Effector CD4-positive, alpha-beta T cell (primary cell): ENCODE measurements at places on chromosomes 16 and 17.
A peak's percentile ranks its signal among the peaks of the same experiment; 100 is the strongest.

DNA sequence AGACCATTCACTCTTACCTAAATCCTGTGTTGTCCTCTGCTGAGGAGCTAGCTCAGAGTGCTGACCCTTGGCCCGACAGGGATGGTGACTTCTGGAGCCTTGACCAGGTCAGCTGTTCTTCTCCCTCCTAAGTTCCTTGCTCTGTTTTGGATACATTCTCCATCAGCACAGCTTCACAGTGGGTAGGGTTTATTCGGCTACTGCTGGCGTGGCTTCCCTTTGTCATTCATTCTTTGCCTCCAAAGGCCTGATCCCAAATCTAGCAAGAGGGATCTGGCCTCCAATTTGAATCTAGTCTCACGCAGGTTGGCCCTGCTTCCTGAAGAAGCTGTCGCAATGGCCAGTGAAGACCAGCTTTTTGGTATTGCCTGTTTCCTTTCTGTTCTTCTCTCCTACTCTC lies 116.6 kb downstream of the SHISA9 start:
- no peak for DNase-seq

DNA sequence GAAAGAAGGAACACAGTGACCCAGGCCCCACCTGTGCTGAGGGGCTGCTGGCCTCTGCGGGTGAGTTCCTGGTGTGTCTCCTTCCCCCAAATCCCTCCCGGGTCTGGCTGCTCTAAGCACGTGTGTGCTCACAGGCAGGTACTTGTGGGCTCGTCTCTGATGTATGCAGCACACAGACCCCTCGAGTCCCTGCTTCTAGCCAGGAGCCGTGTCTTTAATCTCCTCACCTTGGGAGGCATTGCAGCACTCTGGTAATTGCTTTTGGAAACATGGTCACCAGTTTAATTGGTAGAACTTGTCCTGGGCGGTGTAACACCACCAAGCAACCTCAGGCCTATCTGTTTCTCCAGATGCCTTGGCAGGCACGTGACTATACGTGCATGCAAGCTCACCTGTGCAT lies 8.8 kb upstream of the RPL38 start:
- DNase-seq = no peak

- no peak for DNase-seq
Observed at GRCh38 chr17:74643826-74644225, 20.3 kb upstream of the CD300E start.

GRCh38 chr17:30225919-30226553 lies 9.5 kb downstream of the SLC6A4 start:
- DNase-seq = no peak

DNA sequence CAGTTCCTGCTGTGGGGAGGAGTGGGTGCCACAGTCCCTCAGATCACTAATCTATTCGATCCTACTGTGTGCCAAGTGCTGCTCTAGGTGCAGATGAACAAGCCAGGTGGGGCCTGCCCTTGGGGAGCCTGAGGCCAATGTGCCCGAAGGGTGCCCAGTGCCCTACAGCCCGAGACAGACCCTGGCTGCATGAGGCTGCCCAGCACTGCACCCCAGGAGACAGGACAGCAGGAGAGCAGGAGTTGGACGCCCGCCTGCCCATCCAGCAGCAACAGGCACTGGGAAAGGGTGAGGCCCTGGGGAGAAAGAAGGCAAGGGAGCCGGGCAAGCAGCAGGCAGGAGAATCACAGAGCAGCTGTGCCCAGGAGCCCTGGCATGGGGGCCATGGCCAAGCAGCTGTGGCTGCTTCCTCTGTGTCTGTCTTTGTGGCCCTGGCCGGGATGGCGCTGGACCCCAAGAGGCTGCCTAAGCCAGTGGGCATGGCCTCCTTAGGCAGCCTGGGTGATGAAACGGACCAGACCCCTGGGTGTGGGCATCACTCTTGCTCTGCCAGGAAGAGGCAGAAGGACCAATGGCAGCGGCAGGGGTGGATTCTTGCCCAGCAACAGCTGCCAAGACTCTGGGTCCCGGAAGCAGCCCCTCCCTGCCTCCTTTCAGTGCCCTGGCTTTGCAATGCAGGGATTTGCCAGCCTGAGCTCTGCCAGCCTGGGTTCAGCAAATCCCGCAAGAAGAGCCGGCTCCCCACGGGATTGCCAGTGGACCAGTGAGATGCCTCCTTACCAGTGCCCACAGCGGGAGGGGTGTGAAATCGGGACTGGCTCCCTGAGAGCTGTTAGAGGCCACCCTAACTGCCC lies 179.6 kb upstream of the TNRC6C start:
- no peak for DNase-seq

GRCh38 chr17:14203388-14203787 lies 33.3 kb downstream of the CDRT15 start:
- DNase-seq = peak; percentile 28

- DNase-seq = peak; percentile 24
Observed at GRCh38 chr17:43018008-43018853, 4.0 kb downstream of the VAT1 start.

- no peak for DNase-seq
Observed at GRCh38 chr16:54282202-54282927, 4.2 kb downstream of the IRX3 start.

DNA sequence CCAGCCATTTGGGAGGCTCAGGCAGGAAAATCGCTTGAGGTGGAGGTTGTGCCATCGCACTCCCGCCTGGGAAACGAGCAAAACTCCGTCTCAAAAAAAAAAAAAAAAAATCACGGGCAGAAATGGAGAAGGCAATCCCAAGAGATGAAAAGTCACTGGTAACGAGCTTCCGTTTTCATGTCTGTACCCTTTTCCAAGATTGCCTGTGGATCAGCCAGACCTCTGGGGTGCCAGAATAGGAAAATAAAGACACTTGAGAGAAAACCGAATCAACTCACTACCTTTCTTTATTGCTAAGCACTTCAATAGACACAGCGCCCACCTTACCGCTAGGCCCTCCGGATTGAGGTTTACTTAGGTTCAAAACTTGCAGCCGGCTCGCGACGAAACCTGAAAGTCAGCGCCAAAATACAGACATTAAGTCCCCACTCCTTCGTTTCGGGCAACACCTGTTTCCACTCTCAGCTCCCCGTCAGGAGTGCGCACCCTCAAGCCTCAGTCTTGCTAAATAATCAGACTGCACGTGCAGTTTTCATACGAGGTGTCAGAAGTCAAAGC lies 970 bp upstream of the TRAF7 start:
- no peak for DNase-seq

GRCh38 chr17:42456223-42457106 lies 2.2 kb upstream of the ATP6V0A1 start:
- DNase-seq = no peak

GRCh38 chr17:27760069-27760885 lies 40.1 kb downstream of the NOS2 start:
- peak; percentile 57 for DNase-seq

DNA sequence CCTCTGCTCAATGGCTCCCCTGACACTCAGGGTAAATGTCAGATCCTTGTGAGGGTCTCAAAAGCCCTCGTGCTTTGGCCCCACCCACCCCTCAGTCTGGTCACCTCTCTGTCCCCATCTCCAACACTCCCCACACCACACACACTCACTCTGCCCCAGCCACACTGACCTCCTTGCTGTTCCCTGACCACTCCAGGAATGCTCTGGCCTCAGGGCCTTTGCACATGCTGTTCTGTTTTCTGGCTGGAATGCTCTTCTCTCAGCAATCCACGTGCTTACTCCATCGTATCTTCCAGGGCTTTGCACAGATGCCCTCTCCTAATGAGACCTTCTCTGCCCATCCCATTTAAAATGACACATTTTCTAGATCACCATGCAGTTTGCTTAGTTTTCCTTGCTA lies 28.2 kb downstream of the GAS7 start:
- DNase-seq = no peak

DNA sequence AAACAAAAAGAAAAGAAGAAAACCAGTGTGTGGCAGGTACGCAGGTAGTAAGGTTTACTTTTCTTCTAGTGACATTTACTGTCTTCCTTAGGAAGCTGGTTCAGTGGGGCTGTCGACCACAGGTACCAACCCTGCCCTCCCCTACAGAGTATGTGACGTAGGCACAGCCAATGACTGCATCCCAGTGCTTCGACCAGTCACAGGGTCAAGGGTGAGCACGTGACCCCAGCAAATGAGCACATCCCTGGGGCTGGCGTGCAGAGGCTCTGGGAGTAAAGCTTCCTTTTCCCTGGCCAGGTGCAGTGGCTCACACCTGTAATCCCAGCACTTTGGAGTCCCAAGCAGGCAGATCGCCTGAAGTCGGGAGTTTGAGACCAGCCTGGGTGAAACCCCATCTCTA lies 38.9 kb upstream of the PLCG2 start:
- no peak for DNase-seq

- DNase-seq = no peak
Observed at GRCh38 chr17:17018021-17018441, 24.2 kb upstream of the MPRIP start.

DNA sequence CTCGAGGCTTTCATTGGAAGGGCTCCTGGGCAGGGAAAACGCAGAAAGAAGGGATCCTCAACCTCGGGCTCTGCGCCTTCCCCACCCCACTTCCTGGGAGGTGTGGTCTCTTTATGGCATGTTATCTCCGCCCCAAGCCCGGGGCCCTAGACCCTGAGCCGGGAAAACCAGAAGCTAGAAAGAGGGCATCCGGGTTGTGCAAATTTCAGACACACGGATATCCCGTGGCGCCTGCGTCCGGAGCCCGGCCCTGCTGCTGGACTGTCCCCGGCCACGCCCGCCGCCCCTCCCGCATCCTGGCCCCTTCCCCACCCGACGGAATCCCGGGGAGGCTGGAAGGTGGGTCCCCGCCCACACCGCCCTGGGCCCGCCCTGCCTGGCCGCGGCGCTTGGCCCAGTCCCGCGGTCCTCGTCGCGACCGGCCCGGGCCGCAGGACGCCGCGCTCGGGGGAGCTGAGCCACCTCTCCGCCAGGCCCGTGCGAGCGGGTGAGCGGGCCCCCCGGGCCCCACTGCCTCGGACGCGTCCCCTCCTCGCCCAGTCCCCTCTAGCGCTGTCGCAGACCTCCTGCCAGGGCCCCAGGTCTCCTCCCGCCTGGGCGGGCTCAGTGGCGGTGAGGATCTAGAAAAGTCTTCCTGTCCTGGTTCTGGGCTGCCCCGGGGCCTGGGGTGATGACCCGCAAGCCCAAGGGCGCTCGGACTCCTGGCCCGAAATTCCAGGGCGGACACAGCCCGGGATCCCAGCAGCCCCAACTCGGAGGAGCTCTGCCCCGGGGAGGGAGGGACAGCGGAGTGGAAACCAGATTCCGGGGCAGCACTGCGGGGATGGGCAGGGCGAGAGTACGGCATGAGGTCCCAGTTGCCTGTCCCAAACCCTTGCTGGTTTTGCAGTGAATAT lies at the start of gene SLC16A5:
TSS of gene SLC16A5 (plus strand) at position 397 of the 896 bp plus-strand sequence. CDS start 5,683 bp downstream, outside the sequence.
- peak; percentile 27 for DNase-seq

DNA sequence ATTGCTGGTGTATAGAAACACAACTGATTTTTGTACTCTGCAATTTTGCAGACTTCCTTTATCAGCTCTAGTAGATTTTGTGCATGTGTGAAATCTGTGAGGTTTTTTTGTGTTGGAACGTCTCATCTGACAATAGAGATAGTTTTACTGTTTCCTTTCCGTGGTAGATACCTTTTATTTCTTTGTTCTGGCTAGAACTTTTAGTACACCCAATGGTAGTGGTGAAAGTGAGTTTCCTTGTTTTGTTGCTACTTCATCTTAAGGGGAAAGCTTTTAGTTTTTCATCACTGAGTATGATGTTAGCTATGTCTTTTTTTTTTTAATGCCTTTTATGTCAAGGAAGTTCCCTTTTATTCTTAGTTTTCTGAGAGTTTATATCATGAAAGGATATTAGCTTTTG lies 118.1 kb downstream of the OR1D5 start:
- DNase-seq = no peak

DNA sequence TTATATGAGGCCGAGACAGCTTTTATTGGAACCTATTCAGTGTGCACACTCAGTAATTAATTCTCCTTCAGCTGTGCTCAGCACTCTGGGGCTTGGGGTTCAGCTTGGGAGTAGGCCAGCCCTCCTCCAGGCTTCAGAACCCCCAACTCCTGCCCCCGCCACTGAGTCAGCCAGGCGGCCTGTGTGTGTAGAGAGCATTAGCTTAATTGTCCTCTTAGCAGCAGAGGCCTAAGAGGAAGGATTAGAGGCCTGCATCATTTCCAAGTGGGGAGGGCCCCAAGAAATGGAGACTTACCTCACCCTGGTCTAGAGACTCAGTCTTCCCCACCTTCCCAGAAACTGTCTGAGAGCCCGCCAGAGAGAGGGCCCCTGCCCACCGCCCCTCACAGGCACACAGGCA lies 772 bp downstream of the PRSS53 start:
- DNase-seq = no peak

- no peak for DNase-seq
Observed at GRCh38 chr16:85193115-85193493, 80.8 kb upstream of the CIBAR2 start.

DNA sequence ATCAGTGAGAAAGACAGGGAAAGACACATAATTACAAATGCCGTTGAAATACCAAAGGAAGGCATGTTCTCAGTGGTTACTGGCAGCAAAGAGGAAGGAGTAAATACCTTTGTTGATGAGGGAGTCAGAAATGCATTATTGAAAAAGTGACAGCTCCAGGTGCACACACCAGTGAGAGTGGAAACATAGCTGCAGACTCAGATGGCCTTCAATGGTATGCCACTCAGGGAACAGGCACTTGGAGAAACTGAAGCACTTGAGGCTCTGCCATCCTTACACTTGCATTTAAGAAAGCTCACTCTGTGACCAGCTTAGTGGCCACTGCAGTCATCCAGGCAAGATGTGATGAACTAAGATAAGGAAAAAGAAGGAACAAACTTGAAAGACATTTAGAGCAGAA lies 29.9 kb downstream of the NOG start:
- DNase-seq = no peak

- DNase-seq = no peak
Observed at GRCh38 chr17:35898283-35899070, 18.3 kb upstream of the CCL5 start.

GRCh38 chr17:78717431-78717980 lies 64.6 kb downstream of the CYTH1 start:
- DNase-seq = no peak

- DNase-seq = no peak
Observed at GRCh38 chr16:70701998-70702397, 16.1 kb upstream of the MTSS2 start.

DNA sequence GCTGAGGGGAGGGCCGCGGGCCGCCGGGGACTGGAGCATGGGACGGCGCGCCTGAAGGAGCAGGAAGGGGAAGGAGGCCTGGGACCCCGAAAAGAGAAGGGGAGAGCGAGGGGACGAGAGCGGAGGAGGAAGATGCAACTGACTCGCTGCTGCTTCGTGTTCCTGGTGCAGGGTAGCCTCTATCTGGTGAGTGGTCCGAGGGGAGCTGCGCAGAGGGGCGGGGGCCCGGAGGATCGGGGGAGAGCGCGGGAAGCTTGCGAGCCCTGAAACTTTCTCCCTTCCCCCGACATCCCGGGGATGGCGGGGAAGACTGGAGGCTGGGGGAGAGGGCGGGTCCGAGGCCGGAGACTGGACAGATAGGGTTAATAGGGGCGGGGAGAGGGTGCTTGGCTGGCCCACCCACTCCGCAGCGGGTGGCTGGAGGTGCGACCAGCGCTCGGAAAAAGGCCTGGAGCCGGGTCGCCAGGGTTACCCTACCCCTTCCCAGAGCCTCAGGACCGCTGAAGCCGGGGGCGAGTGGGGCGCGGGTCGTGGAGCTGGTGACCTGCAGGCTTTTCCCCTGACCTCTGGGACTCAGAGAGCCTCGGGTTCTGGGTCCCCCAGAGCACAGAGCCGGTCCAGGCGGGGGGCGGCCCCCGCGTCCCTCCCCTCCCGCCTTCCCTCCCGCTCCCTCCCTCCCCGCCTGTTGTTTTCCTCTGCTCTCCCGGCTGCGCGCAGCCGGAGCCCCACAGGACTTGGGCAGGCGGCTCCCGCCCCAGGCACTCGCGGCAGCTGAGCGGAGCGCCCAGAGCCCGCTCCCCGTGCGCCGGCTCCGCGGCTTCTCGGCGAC lies 631 bp downstream of the NXPH3 start:
- no peak for DNase-seq

GRCh38 chr17:28724500-28725165 lies 1.4 kb downstream of the TLCD1 start:
- no peak for DNase-seq
